ENCODE measurements at places on chromosomes 6 and 20. TPM values are rescaled to one million over a fixed set of nuclear protein-coding genes. Genes with fewer than 3 reads are reported as not detected.
A peak's percentile ranks its signal among the peaks of the same experiment; 100 is the strongest.

Gene CTAGE9
- total RNA-seq: not detected

Gene SLC17A2
- not detected for total RNA-seq

Gene TRERF1
- total RNA-seq: 4.6 TPM

Gene LIN28B
- not detected for total RNA-seq

Gene CAPN11
- not detected for total RNA-seq

Gene TINAG
- not detected for total RNA-seq

Gene LHFPL5
- not detected for total RNA-seq

Gene SPATA2
- total RNA-seq: 4.0 TPM

Gene MAP7
- 2.9 TPM for total RNA-seq

Gene DLK2
- total RNA-seq: not detected

Gene HSPA12B
- 20.4 TPM for total RNA-seq

Gene KIF16B
- 21.1 TPM for total RNA-seq

Gene SLC22A7
- not detected for total RNA-seq

Gene SPTLC3
- 2.8 TPM for total RNA-seq

Gene SLPI
- 109 TPM for total RNA-seq

DNA sequence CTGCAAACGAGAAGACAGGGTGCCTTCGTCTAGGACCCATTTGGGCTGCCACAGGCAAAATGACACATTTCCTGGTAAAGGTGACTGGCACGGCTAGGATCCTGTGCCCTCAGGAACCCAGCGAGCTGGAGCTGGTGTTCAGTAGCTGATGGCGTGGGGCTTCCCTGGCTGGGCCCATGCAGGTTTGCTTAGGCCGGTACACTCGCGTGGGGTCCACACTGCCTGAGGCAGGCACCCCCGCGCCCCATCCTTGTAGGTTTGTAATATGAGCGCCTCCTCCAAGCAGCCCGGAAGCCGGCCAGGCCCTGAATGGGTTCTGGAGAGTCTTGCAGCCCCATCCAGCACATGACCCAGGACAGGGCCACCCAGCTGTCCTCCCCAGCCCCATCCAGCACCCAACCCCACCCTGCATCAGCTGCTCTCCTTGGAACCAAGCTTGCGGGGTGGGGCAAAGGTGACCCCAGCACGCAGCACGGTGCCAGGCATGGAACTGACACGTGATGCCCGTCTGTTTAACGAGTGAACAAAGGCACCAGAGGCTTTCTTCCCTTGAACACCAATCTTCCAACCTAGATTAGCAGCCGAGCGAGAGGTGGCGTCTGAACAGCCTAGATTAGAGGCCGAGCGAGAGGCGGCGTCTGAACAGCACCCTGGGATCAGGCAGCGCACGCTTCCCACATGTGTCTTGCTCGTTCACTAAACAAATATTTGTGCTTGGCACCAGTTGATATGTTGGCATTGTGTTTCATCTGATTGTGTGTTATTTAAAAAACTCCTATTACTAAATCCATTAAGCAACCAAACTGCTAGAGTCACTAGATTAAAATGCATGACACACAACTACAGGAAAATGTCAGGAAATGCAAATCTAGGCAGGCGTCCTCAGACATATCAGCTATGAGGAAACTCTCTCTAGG is 112.1 kb downstream of the DLL1 start:
- peak; percentile 84 for DNase-seq

DNA sequence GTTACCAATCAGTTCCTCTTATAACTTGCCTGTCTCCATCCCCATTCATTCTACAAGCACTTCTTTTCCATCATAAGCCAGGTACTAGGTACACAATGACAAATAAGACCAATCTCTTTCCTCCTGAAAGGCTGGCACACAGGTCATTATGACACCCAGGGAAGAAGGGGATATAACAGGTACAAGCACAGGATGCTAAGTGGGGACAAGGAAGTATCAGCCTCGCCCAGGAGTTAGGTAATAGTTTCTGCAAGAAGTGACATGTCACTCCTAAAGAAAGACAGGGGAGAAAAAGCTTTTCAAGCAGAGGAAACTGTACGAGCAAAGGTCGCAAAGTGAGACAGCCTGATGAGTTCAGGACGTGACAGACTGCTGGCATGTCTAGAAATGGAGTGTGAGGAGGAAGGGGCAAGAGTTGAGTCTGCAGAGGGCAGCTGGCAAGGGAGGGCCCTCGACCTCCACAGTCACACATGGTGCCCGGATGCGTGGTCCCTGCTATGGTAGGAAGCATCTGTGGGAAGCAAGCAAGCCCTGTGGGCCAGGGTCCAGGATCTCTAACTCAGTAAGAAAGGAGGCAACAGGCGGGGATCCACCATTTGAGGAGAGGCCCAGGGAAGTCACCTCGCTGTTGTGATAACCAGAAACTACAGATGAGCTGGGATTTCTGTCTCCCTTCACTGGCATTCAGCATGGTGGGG is 40.4 kb downstream of the GPLD1 start:
- no peak for DNase-seq

DNA sequence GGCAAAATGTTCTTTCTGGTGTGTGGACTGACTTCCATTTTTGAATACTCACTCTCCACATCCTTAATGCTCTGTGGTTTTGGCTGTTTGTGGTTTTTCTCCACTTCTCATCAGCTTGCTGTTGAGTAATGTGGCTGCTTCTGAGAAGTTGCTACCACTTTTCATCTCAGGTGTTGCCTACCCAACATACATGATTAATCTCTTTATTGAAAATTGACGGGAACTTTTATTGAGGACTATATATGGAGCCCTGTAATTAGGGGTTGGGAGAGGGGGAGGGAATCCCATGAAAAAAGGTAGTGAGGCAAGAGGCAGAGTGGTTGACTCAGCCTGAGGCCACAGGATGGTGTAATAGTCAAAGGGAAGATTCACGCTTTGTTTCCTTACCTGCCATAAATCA is 17.6 kb downstream of the IL22RA2 start:
- no peak for DNase-seq

GRCh38 chr6:130760006-130760405 is 67.2 kb upstream of the SMLR1 start:
- DNase-seq: no peak

GRCh38 chr6:160132776-160133338 is 11.2 kb downstream of the SLC22A1 start:
- no peak for DNase-seq

- no peak for DNase-seq
Measured at GRCh38 chr6:129133770-129134192, 250.8 kb downstream of the LAMA2 start.

DNA sequence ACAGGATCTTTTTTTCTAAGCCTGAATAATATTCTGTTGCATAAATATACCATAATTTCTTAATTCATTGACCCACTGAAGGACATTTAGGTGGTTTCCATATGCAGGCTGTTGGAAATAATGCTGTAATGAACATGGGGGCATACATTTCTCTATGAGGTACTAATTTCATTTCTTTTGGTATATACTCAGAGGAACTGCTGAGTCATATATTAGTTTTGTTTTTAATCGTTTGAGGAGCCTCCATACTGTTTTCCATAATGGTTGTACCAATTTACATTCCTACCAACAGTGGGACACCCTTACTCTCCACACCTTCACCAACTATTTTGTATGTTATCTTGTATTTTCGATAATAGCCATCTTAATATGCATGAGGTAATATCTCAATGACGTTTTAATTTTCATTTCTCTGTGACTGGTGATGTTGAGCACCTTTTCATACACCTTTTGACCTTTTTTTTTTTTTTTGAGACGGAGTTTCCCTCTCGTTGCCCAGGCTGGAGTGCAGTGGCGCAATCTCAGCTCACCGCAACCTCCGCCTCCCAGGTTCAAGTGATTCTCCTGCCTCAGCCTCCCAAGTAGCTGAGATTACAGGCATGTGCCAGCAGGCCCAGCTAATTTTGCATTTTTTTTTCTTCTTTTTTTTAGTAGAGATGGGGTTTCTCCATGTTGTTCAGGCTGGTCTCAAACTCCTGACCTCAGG is 187.4 kb downstream of the RNGTT start:
- no peak for DNase-seq

GRCh38 chr6:99148761-99149160 is 200.7 kb downstream of the FAXC start:
- DNase-seq: no peak

DNA sequence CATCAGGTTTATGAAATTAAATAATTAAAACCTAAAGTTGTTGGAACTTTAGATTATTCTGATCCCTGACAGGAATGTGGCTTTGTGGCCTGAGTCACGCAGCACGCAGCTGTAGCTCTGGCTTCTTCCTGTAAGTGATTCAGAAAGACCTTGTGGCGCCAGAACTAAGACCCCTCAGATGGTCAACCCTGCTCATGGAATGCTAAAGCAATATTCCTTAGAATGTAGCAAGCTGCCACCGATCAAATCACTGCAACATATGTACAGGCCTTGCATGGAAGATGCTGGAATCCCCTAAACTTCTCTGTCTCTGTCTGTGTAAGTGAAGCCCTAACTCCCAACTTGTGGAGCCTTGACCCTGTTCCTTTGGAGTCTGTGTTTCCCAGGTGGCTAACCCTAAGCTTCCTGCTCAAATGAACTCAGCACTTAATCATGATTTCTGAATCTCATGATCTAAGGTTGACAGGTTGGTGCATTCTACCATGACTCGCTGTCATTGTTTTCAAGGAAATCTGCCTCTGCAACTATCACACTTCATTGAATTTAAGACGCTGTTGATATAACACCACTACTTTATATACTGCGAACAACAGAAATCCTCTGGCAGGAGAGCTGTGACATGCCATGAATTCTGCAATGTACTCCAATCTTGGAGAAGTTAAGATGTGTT is 111.2 kb upstream of the CST7 start:
- DNase-seq: no peak

GRCh38 chr6:43715056-43715788 is 27.6 kb upstream of the MRPS18A start:
- no peak for DNase-seq

DNA sequence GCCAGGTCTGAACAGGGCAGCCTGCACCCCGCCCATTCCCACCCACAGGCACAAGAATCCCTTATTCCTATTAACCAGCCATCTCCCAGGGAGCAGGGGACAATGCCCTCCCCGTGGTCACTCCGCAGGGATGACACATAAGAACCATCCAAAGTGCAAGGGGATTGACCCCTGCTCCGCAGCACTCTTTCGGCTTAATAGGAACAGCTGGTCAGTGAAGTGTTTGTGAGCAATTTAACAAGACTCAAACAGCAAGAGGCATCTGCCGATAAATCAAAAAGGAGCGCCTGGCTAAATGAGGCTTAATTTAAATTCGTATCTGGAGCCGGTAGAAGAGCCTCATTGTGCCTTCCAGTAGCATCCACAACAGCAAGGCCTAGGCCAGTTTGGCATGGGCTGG is 389.4 kb downstream of the RNGTT start:
- no peak for DNase-seq

GRCh38 chr6:135114355-135115145 is 59.9 kb upstream of the HBS1L start:
- DNase-seq: no peak

DNA sequence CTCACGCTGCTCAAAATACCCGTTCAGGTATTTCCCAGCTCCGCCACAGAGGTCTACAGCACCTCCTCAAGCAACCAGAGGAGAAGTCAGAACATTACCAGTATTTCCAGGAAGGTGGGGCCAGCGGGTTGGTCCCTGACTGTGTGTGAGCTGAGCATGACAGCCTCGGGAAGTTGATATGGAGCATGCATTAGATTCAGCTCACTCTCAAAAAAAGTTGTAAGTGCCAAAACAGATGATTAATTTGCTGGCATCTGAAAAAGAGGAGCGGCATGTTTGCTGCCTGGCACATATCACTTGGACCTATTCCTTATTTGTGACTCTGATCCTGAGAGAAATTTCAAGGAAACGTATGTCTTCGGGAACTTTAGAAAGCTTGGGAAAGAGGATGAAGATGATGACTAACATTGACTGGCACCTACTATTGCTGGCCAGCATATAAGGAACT is 32.3 kb downstream of the ELOVL2 start:
- DNase-seq: no peak

DNA sequence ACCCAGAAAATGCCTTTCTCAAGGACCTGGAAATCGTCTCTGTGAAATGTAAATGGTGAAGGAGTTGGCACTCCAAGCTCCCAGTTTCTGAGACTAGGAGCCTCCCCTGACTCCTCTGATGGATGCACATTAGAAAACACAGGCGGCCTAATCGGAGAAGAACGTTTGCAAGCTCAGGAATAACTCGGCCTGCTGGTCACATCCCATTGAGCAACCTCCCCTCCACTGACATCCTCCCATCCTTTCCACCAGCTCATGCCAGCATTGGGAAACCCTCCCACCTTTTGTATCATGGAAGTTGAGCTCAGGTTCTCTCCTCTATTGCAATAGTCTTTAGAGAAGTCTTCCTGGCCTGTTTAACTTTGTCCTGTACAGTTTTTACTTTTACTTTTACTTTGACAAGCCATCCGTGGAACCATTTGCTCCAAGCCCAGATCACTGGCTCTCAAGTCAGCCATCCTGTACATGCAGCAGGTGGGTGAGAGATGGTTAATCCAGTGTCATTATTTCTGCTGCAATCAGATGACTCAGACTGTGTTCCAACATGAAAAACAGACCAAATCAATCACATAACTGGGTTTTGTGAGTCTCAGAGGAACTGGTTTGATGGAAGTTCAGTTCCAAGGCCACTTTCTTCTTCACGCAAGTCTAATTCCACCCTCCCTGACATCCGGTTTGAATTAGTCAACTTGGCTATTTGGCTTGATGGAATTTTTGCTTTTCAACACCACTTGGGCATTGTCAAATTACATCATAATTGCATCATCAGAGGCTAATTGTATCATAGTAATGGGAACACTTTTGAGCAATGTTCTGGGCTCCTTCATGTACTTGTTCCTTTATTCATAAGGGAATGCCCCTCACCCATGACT is 619.4 kb upstream of the CDH4 start:
- DNase-seq: no peak

DNA sequence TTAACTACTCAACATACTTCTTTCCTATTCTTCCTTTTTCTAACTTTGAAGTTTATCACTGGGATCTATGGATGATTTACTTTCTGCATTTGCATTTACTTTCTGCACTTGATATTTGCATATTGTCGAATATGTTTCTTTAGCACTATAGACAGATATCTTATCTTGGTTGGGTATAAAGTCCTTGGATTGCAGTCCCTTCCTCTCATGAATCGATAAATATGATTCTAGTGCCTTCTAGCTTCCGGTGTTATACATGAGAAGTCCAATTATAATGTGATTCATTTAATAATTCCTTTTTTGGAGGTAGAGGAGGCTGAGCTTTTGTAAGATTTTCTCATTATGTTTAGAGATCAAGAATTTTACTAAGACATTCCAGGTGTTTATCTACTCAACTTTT is 321.2 kb upstream of the RUNX2 start:
- no peak for DNase-seq

- no peak for DNase-seq
Measured at GRCh38 chr6:7882505-7883257, 27.9 kb downstream of the TXNDC5 start.

GRCh38 chr6:12720310-12720709 is 3.7 kb downstream of the PHACTR1 start:
- DNase-seq: no peak

- DNase-seq: no peak
Measured at GRCh38 chr6:1415416-1416063, 26.2 kb downstream of the FOXF2 start.
